Stimulated activated naive CD4-positive, alpha-beta T cell treated with Interleukin-2 at 50 U/mL for 16 hours (primary cell): ENCODE measurements at places on chromosomes 1 and 21.

DNA sequence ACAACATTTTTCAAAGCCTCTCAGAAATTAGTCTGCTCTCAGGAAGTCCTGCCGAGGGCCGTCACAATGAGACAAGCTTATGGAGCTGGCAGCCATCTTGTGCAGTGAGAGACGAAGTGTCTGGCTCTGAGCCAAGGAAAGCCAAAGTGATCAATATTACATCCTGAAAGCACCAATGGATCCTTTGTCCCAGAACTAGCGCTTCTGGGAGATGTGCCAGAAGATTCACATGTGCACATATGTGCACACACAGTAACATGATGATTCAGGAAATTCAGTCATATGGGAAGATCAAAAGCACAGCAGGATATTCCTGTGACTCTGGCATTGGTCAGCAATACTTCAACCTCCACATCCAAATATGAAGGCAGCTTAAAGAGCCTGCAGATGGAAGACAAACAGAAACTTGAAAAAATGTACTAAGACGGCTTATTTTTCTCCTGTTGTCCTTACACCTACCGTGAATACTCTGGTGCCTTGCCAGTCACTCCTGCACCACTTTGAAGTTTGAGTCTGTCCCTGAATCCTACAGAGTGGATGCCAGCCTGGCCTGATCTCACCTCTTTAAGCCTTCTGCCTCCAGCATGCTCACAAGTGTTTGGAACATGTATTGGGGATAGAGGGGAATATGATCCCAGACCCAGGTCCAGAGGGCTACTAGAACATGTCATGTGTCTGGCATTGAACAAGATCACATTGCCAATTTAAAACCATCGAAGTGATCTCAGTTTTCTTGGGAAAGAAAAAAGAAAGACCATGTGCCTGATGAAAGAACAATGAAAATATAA, 44.5 kb upstream of the PRRX1 start:
- no peak for DNase-seq

DNA sequence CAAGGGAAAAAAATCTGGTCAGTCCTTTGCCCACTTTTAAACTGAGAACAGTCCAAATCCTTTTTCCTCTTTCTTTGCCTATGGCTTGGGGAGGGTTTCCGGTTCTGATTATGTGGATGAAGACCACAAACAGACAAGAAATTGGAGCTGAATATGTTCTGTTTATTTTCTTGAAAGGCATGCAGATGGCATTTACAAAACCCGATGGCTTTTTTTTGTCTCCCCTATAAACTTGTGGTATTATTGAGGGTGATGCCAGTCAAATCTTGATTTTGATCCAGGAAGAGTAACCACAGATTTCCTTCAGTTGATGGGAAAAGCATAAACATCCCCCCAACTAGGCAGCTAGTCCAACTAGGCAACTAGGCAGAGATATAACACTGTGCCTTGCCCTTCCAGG, 38.9 kb downstream of the PLPP3 start:
- no peak for DNase-seq

DNA sequence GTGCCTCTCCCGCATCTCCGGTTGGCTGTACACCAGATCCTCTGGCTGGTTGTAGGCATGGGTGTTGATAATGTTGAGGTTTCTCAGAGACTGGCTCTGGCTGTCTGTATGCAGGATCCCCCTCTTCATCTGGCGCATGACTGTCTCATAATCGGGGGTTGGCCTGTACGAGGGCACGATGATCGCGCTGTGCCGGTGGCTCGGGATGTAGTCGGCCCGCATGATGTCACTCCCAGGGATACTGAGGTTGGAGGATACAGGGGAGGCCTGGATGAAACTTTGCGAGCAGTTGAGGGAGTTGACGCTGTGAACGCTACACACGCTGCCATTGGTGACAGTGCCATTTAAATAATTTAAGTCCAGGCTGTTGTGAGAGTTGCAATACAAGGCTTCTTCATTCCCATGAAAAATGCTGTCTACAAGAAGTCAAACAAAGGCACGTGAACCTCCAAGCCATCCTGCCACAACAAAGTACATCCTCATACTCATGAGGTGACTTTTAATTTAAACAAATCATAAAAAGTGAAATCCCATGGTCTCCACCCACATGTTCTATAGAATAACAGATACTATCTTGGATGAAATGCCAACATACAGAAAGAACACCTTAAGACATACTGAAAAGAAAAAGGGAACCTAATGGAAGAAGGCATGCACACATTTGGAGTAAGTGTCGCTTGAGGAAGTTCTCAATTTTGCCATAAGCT, 103.6 kb downstream of the SMYD2 start:
- DNase-seq = no peak

DNA sequence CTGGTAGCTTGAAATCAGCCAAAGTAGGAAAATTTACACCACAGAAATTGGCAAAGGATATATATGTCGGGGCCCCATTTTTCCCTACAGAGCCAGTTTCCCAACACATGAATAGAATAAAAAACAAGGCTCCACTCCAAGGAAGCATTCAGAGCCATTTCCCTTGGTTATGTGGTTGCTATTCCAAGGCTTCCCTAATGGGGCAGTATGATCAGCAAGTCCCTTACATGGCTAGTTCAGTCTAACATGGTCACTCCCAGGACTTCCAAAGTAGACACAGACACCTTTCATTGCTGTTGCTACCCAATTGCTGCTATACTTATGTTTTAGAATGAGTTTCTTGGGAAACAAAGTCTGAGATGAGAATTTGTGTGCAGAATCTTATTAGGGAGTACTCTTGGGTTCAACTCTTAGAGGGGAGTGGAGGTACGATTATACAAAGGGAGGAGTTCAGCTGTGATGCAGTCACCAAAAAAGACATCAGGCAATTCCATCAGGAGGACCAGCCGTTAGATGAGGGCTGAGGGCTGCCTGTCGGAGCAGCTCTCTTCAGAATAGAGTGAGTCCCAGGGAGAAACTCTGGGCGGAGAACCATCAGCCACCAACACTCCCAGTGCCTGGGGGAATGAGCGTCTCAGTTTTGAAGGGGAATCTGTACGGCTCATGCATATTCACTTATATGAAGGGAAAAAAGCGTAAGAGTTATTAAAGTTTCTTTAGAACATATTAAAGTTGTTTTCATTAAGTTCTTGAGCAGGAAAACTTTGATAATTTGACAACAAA, 92.9 kb downstream of the C21orf91 start:
- no peak for DNase-seq

DNA sequence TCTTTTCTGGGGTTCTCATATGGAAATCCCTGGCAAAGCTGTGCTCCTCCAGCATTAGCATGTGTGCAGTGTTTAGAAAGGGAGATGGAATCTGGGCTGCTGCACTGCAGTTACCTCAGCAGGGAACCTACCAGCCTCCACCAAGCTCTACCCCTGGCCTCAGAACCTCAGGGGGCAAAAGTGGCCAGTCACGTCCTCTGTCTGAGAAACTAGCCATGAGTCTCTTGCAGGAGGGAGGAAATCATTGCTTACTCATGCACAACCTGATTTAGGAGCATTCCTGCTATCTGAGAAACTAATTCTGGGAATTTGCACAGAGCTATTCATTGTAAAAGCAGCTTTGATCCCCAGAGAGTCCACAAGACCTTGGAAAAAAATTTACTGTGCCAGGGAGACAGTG, 80.6 kb upstream of the IPO9 start:
- no peak for DNase-seq

DNA sequence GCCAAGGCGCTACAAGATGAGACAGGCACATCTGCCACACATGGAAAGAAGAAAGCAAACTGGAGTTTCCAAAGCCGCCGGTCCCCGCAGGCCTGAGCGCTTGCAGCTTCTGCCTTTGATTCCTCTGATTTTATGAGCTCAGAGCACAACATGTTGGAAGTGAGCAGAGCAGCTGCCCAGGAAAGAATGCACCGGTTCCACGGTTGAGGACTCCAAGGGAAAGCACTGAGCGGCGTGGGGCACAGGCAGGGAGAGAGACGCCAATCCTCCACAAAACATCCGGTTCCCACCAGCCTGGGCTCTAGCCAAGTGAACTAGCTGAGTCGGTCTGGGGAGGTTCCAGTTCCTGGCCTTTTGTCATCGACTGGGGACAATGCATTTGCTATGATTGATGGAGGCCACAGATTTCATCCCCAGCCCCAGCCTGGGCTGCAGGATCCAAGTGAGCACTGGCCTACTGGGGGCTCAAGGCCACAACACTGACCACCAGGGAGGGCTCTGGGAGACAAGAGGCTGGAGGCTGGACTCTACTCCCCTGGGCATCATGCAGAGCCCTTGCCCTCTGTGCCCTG, 253.1 kb upstream of the IRF2BP2 start:
- DNase-seq = no peak

GRCh38 chr1:222644636-222644980, 26.7 kb downstream of the MIA3 start:
- DNase-seq = no peak

GRCh38 chr1:62800825-62801306, 16.9 kb downstream of the ATG4C start:
- no peak for DNase-seq

- no peak for DNase-seq
Observed at GRCh38 chr1:56074007-56074651, 505.2 kb downstream of the PLPP3 start.

- no peak for DNase-seq
Observed at GRCh38 chr21:39915881-39916280, 48.6 kb downstream of the PCP4 start.

- DNase-seq = no peak
Observed at GRCh38 chr1:87796471-87796901, 467.8 kb downstream of the LMO4 start.

- no peak for DNase-seq
Observed at GRCh38 chr1:11568687-11569086, 85.5 kb downstream of the FBXO2 start.

DNA sequence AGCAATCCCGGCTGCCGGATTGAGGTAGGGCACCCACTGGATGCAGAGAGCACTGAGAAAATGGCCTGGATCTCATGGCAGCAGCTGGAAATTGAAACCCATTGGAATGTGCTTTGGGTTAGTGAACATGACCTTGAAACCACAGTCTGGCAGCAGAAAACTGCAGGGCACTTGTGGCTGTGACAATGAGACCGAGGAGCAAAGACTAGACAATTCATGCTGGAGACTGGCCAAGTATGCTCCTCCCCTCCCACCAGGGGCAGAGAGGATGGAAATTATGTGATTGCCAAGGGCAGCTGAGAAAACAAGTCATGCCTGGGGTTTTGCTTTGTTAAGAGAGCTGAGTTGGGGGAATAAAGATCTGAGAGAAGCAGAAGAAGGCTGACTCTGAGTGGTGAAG, 60.7 kb downstream of the ZNF697 start:
- no peak for DNase-seq

DNA sequence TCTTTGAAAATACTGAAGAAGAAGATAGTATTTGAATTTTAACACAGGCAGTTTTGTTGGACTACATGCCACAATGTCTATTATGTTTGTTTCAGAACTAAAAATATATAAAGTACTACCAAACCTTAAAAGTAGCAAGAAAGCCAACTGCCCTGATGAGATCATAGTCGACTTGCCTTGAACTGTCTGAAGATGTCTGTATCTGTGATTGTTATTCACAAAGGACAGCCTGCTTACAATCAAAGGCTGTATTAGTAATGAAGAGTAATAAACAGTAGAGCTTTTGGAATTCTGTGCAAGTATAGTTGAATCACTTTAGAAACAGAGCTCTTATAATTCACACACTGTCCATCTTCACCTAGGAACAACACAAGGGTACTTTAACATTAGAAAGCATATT, 228.3 kb downstream of the NCAM2 start:
- no peak for DNase-seq

GRCh38 chr1:41810446-41810845, 108.3 kb downstream of the HIVEP3 start:
- no peak for DNase-seq

GRCh38 chr1:36199934-36200741, 24.1 kb upstream of the THRAP3 start:
- no peak for DNase-seq

DNA sequence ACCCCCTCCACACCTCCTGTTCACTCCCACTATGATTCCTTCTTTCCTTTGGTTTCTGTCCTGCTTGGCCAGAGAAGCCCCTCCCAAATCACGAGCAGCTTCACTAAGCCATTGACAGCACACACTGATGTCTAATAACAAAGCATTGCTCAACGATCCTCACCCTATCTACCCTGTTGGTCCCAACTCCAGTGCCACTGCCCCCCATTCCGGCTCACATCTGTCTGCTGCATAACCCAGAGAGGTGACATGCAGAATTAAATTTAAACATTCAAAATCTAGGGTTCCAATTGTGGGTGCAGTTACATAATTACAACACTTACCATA, 236.9 kb downstream of the TTLL7 start:
- DNase-seq = no peak

DNA sequence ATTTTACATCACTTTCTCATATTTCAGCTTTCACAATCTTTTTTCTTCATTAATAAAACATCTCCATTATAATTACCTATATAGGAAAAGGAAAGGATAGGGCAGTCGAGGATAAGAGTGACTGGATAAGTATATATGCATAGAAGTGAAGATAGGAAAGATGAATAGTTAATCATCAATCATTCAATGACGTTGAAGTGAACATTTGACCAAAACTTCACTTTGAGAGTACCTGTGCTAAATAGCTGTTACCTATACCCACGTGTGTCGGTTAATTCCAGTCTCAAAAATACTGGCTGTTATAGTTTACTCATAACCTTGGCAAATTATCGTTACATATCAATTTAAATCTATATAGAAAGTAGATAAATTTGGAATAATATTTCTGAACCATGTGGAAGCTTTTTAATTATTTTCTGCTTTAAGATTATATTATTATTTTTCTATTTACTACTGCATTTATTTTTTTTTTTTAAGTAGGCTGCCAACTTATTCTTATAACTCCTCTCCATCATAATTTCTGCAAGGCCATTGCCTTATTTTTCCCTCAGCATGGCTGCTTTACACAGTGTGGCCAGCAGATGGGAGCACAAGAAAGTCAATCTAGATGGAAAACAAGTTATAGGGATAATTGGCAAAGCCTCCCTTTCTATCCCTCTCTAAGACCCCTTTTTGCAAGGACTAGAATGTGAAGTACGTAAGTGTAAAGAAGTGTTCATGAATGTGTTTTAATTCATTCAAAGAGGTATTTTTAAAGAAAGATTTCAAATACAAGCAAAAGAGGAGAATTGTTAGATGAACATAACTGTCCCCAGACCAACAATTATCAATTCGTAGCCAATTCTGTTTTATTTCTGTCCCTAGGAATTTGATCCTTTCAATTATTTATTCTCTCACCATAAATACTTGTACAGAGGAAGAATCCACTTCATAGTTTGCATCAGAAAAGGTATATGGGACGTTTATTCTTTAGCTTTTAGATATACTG, 290.4 kb downstream of the KCNT2 start:
- no peak for DNase-seq

GRCh38 chr1:41740630-41741239, 178.0 kb downstream of the HIVEP3 start:
- no peak for DNase-seq

DNA sequence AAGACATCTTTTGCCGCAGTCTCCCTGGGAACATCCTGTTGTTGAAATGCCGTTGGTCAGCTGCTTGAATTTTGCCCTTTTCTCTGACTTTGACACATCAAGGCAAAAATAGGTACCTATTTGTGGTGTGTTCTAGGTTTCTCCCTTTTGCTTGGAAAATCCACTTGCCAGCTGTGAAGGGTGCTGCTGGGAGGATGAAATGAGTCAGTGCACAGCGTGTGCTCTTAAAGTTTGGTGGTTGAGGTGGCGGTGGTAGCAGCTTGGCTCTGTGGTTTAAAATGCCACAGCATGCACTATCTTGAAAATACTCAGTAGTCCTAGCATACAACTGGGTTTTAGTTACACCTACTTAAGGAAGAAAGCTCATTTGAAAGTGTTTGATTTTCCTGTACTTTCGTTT, 183.8 kb downstream of the DHRS3 start:
- peak; percentile 68 for DNase-seq

GRCh38 chr21:33561373-33561772, 18.5 kb downstream of the SON start:
- no peak for DNase-seq
